ENCODE measurements at places on chromosomes 7 and 10.
A peak's percentile ranks its signal among the peaks of the same experiment; 100 is the strongest.

GRCh38 chr10:120458432-120458831 is 1.4 kb downstream of the PLPP4 start:
- no peak for DNase-seq

DNA sequence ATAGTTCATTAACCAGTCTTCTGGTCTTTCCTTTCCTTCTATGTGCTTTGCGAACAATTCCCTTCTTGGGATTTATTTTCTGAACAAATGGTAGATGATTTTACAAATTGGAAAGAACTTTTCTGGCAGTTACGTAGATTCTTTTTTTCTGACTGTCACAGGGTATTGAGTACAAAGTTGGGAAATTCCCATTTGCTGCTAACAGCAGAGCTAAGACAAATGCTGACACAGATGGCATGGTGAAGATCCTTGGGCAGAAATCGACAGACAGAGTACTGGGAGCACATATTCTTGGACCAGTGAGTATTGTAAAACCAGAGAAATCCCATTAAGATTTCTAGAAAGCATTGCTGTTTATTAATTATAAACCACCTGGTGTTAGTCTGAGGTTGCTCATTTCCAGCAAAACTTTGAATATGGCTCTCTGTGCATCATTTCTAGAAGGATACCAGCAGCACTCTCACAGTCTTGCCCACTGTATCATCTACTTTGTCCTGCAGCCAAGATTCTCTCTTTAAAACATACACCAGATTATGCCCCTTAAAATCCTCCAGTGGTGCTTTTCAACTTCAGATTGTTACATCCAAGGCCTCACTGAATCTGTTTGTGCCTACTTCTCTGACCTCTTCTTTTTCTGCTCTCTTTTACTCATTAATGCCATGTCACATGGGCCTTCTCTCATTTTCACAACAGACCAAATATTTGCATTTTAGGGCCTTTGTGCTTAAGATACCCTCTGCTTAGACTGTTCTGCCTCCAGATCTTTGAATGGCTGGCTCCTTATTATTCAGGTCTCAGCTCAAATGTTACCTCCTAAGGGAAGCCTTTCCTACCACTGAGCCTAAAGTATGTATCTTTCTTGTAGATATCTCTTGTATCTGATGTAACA is 27.0 kb downstream of the DLD start:
- no peak for DNase-seq

DNA sequence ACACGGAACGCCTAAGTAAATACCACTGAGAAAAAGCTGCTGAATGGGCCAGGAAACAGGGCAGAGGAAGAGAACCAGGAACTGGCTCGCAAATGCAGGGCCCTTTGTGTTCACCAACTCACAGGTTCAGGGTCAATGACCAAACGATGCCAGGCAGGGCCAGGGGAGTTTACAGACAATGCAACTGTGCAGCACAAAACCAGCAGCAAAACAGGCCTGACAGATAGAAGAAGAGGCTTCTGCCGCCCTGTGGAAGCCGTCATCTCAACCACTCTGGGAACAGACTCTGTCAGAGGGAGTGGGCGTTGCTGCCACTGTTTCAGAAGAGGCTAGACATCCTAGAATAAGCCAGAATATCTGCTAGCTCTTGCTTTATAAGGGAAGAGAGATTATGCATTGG is 117.9 kb downstream of the KMT2E start:
- DNase-seq = no peak

GRCh38 chr10:7243873-7244272 is 167.0 kb downstream of the SFMBT2 start:
- DNase-seq = no peak

DNA sequence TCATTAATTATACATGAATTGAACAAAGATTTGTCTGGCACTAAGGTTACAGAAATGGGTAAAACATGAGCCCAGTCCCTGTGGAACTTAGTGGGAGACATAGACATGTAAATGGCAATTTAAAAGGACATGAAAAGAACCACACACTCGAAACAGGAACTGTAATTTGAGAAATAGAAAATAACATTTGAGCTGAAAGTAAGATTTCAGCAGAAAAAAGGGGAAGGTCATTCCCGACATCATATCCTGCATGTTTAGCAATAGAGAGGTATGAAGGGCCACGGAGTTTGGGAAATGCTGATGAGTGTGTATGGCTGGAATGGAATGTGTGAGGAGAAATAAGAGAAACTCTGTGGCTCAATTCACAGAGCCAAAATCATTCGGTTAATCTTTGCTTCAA is 175.4 kb upstream of the AHR start:
- DNase-seq = no peak

DNA sequence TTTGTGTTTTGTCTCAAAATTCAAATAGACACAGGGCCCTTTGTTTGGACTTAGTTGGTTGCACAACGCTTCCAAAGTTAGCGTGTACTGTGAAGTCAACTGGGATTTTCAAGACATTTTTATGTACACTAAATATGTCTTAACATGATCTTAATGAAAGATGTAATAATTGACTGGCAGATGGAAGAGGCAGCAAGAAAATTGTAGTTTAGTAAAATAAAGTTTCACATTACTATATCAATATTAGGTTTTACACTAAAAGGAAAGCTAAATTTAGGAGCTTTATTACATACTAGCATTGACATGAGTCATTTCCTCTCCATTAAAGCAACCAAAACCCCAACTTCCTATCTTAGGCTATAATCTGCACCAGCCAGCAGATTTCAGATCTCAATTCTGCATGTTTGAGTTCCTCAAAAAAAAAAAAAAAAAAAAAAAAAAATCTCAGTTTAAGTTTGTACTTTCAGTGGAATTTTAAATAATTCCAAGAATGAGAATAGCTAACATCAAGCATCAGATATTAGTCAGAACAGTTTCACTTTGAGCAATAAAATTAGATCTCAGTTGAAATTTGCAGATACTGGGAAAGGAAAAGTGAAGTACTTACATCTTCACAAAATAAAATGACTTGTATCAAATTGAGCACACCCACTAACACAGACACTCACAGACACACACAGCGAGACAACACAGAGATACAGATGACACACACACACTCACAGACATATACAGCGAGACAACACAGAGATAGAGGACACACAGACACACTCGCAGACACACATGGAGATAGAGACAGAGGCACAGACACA is 346.6 kb upstream of the KLF6 start:
- no peak for DNase-seq

GRCh38 chr10:35140727-35141126 is 14.1 kb downstream of the CREM start:
- no peak for DNase-seq

- DNase-seq = no peak
Measured at GRCh38 chr10:30758338-30758737, 128.8 kb upstream of the LYZL2 start.

GRCh38 chr10:102691285-102692066 is 22.7 kb downstream of the ARL3 start:
- DNase-seq = no peak

- DNase-seq = no peak
Measured at GRCh38 chr10:60611291-60611747, 167.0 kb upstream of the CDK1 start.

DNA sequence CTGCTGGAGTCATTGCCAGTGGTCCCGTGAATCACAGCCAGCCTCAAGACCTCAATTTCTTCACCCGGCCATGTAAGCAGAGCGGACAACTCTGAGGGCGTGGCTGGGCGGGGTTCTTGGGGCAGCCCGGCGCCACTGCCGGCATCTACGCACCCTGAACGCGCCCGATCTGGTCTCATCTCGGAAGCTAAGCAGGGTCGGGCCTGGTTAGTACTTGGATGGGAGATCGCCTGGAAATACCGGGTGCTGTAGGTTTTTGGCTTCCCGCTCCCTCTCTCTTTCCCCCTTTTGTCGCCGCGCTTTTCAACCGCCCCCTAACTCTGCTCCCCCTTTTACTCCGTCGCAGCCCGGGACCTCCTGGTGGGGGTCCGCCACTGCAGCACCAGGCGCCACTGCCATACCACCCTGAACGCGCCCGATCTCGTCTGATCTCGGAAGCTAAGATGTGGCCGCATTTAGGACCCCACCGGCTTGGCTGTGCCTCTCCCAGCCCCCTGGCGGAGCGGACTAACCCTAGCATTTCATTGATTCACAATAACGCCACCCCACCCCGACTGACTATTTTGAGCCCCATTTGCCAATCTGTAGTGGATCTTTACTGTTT is 25.3 kb downstream of the GARIN1A start:
- DNase-seq = peak; percentile 19

- DNase-seq = no peak
Measured at GRCh38 chr10:89147256-89147655, 59.9 kb downstream of the CH25H start.

DNA sequence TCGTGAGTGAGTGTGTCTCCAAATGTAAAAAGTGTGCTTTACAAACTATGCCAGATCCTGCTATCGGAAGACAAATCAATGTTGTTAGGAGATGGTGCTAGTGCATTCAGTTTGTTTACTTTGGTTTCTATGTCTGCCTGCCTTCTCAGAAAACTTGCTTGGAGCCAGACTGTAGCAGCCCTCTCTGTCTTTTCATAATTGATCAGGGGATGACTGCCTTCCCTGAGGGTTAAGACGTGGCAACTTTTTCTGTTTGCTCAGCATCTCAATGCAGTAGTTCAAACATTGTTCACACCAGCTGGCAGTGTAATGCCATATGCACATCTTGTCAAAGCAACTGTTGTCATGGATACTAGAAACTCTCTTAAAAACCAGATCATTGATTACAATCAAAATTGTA is 118.5 kb downstream of the FOXP2 start:
- DNase-seq = no peak

- DNase-seq = no peak
Measured at GRCh38 chr10:86744067-86744725, 12.2 kb upstream of the BMPR1A start.

Data from central memory CD8-positive, alpha-beta T cell (primary cell).